ENCODE measurements at places on chromosomes 6 and 20. TPM values are rescaled to one million over a fixed set of nuclear protein-coding genes. Genes with fewer than 3 reads are reported as not detected.

The RREB1 gene
- total RNA-seq = 60.2 TPM

The ZNF311 gene
- total RNA-seq = 1.8 TPM

The HLA-DRB5 gene
- 197 TPM for total RNA-seq

The HSPA12B gene
- 33.7 TPM for total RNA-seq

The PRR18 gene
- total RNA-seq = not detected

The CUTA gene
- total RNA-seq = 144 TPM

Measured in upper lobe of right lung (tissue), 1 donor.